ENCODE measurements at places on chromosomes 7 and 10. TPM values are rescaled to one million over a fixed set of nuclear protein-coding genes. Genes with fewer than 3 reads are reported as not detected.

The TSPAN15 gene
- total RNA-seq = 0.91 TPM

GRCh38 chr7:55966851-55967250 is 2.5 kb downstream of the NIPSNAP2 start:
- no peaks in the 10 kb centered on the region for H3K27me3 ChIP-seq
- H3K4me1 ChIP-seq = peaks cover 42% of the 10 kb centered on the region
- H3K4me3 ChIP-seq = no peak overlapping the region

DNA sequence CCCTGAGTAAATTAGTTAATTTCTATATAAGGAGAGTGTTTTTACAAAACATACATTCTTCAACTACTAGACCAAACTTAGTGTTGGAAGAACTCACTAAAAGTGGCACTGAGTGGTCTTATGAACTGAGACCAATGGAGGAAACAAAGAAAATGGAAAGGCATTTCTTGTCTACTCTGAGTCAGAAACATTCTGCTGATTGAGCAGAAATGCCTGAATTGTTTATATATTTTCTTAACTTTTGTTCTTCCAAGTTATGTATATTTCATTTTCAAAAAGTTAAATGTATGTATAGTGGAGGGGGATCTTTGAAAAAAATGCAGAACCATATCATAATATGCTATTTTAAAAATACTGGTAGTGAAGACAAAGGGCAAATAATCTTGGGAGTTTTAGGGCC is 320.7 kb downstream of the HGF start:
- no peak for DNase-seq
- no peak overlapping the region for H3K27ac ChIP-seq
- no peak overlapping the region for H3K4me3 ChIP-seq
- no peaks in the 10 kb centered on the region for H3K36me3 ChIP-seq
- no peaks in the 10 kb centered on the region for H3K4me1 ChIP-seq

- no peaks in the 10 kb centered on the region for H3K36me3 ChIP-seq
- no peak overlapping the region for H3K4me3 ChIP-seq
- H3K4me1 ChIP-seq = no peaks in the 10 kb centered on the region
Observed at GRCh38 chr10:27558612-27559020, 54.5 kb downstream of the RAB18 start.

- H3K27me3 ChIP-seq = peaks cover 66% of the 10 kb centered on the region
- peak; percentile 45 for DNase-seq
- peaks cover 20% of the 10 kb centered on the region for H3K4me1 ChIP-seq
- H3K27ac ChIP-seq = no peak overlapping the region
- H3K36me3 ChIP-seq = no peaks in the 10 kb centered on the region
Observed at GRCh38 chr10:100655760-100656421, 89.5 kb upstream of the PAX2 start.

DNA sequence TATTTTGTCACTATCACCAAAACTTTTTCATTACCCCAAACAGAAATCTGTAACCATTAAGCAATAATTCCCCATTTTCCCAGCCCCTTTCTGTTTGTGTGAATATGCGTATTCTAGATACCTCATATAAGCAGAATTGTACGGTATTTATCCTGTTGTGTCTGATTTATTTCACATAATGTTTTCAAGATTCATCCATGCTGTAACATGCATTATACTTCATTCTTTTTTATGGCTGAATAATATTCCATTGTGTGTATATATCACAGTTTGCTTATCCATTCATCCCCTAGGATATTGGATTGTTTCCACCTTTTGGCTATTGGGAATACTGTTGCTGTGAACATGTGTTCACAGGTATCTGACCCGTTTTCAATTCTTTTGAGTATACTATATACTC is 26.5 kb downstream of the GALNT11 start:
- H3K27me3 ChIP-seq = no peaks in the 10 kb centered on the region
- no peak overlapping the region for H3K4me3 ChIP-seq
- H3K36me3 ChIP-seq = peaks cover 14% of the 10 kb centered on the region
- no peaks in the 10 kb centered on the region for H3K4me1 ChIP-seq

- no peak for DNase-seq
- H3K27me3 ChIP-seq = peaks cover 26% of the 10 kb centered on the region
- H3K36me3 ChIP-seq = no peaks in the 10 kb centered on the region
Observed at GRCh38 chr7:116706668-116707126, 34.7 kb downstream of the MET start.
